ENCODE measurements at places on chromosomes 4 and X.

GRCh38 chr4:102439236-102439614 is 61.9 kb upstream of the NFKB1 start:
- no peak for DNase-seq

DNA sequence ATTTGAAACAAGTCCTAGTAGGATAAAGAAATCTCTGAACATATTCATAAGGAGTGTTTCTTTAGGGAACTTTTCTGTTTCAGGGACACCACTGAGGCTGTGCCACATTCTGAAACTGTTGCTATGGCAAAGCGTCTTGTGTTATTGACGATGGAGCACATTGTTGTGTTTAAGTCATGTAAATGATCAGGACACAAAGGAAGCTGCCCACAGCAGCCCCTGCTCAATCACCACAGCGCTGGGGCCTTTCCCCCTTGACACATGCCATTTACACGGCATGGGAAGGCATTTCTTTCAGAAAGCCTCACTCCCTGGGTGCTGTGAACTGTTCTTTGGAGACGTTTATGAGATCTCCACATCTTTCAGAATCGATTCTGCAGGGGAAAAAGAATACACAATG is 39.8 kb upstream of the MID1 start:
- no peak for DNase-seq

- no peak for DNase-seq
These were observed 22.6 kb upstream of the STBD1 start for GRCh38 chr4:76283900-76284299.

- no peak for DNase-seq
These were observed 734.5 kb upstream of the HTR2C start for GRCh38 chrX:113849408-113849807.

GRCh38 chrX:10756441-10756840 is 136.1 kb upstream of the MID1 start:
- no peak for DNase-seq

GRCh38 chr4:147550626-147551246 is 66.5 kb upstream of the TMEM184C start:
- no peak for DNase-seq

- DNase-seq, result no peak
These were observed 53.4 kb upstream of the PSAPL1 start for GRCh38 chr4:7487998-7488671.

GRCh38 chr4:5203309-5203992 is 152.2 kb downstream of the STK32B start:
- no peak for DNase-seq

GRCh38 chr4:81550388-81550859 is 78.7 kb upstream of the RASGEF1B start:
- DNase-seq, result no peak

- DNase-seq, result no peak
These were observed 533.0 kb upstream of the FMR1 start for GRCh38 chrX:147378767-147379166.

GRCh38 chr4:55359397-55359916 is 13.4 kb downstream of the SRD5A3 start:
- no peak for DNase-seq

DNA sequence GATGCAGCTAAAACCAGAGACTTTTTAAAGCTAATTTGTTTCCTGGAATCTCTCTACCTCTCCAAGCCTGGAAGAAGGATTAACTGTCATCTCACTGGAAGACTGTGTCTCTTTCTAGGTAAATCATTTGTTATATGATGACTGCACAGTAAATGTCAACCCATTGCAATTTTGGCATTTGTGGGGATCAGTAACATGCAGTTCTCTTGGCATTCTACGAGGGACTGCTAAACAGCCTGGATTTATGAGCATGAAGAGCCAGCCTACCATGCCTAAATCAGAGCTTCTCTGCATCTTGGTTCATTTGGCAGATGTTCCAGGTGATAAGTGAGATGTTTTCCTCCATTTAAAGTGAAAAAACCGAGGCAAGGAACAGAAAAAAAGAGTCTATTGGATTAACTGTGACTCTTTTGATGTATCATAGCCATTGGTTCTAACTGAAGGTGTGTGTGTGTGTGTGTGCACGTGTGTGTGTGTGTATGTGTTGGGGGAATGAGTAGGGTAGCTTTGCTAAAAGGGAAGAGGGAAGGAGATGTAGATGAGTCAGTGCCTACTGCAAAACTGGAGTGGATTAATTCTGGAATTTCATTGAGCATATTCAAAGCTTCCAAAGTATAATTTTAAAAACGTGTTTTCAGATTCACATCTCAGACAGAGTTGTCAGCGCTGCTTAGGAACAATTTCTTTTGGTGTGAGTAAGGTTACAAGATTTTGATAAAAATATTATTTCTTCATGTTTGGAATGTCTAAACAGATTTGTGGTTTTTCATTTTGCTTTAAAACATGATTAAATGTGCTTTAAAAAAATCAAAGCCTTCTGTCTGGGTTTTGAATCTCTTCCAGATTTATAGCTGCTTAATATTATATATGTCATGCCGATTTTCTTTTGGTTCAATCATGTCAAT is 123.2 kb upstream of the LNX1 start:
- DNase-seq, result no peak

DNA sequence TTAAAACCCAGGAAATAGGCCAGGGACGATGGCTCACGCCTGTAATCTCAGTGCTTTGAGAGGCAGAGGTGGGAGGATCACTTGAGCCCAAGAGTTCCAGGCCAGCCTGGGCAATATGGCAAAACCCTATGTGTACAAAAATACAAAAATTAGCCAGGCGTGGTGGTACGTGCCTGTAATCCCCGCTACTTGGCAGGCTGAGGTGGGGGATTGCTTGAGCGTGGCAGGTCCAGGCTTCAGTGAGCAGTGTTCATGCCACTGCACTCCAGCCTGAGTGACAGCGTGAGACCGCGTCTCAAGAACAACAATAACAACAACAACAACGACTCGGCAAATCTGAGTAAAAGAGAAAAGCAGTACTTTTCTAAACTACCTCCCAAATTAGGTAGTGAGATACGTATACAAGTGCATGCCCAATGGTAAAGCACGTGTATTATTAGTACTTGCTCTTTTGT is 13.0 kb upstream of the NDUFC1 start:
- DNase-seq, result no peak

DNA sequence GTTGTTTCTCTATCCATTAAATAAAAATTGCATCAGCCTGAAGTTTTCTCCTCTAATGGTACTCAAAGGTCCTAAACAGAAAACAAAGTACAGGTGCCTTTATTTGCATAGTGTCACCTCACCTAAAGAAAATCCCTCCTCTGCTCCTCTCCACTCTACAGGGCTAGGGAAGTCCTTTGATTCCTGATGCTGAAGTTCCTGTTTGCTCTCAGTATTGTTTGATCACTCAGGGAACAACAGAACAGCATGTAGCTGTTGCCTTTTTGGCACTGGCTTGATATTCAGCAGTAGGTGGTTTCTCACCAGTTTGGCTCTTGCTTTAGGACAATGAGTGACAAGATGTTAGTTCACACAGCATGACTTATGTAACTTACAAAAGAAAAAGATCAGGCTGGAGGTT is 156.2 kb upstream of the SLC7A11 start:
- no peak for DNase-seq

DNA sequence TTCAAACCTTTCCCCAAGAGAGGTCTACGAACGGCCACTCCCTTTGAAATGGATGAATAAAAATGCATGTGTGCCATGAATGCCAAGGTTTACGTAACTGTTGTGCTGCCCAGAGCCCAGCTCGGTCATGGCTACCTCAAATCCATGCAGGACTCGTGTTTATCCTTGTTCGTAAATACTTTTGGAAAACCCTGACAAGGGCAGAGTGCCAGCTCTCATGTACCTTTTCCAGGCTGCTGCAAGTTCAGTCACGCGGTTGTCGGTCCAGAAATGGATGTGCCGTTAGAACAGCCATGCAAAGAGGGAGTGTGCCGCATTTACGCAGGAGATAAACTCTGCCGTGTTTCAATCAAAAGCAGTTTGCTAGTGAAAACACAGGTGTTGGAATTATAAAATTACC is 123.4 kb downstream of the AMELX start:
- no peak for DNase-seq

- no peak for DNase-seq
These were observed 138.7 kb upstream of the FAM47C start for GRCh38 chrX:36869457-36869856.

DNA sequence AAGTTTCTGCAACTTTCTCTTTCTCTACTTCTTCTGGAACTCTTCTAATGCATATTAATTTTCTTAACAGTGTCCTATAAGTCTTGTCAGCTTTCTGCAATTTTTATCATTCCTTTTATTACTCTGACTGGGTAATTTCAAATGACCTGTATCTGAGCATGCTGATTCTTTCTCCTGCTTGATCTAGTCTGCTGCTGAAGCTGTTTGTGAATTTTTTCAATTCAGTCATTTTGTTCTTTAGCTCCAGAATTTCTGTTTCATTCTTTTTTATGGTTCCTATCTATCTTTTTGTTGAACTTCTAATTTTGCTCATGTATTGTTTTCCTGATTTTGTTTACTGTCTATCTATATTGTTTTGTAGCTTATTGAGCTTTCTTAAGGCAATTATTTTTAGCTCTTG is 1.5 kb upstream of the KLKB1 start:
- no peak for DNase-seq

DNA sequence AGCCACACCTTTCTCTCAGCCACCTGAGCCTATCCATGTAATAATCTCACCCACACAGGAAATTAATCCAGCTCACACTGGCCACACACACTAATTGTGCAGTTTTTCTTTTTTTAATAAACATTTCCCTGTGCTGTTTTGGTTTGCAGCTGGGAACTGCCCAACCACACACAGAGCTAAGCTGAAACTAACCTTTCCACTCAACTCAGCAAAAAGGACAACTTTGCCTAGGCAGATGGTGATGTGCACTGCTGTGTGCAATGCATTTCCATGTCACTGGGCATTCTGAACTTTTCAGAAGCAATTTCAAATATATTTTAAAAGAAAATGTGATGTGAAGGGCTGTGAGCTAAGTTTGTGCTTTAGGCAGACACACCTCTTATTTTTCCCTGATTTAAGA is 70.0 kb upstream of the TLL1 start:
- no peak for DNase-seq

DNA sequence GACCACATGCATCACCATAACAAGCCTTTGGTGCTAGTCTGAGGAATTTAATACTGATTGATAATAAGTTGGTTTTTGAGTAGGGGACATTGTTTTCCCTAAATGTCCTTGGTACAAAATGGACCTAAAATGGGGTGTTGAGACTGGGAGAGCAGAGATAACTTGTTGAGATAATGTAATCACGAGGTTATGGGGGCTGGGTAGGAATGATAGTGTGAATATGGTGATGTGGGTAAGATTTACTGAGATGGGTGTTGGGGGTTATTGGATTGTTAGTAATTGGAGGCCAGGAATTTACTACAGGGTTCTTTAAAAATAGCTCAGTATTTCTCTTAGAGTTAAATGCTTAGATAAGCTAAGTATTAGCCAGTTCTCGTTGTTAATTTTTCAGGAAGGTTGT is 3.9 kb downstream of the BMP2K start:
- no peak for DNase-seq

DNA sequence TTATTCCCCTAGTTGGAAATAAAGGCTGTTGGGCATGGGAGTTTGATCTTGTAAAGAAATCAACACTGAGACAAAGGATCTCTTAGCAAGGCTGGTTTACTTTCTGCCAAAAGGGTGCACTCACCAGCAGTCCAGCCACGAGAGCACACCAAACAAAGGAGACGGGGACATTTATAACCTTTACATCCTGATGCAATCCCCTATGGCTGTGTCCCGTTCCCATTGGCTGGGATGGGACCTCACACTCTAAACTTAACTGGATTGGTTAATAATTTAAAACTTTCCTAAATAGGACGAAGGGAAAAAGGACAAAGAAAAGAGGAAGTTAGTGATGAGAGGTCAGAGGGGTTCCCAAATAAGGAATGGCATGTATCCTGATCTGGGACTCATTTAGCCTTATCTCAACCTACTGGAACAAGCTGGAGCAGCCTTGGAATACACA is 17.9 kb downstream of the METAP1 start:
- no peak for DNase-seq

DNA sequence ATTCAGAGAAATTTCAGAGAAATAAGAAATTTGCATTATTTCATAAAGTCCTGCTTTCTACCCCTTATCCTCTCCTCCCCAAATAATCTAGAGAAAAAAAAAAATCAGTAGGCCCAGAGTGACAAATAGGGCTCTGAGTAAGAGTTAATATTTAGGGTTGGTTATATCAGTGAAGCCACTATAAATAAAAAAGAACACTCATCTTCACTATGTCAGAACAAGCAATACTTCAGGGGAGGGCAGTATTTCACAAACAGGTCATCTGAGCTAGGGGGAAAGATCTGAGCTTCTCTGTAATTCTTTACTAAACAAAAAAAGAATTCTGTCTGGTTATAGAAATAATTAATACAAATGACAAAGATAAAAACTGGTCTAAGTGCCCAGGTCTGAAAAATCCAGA is 39.4 kb downstream of the PDE5A start:
- DNase-seq, result no peak

GRCh38 chr4:150158041-150158440 is 79.8 kb downstream of the DCLK2 start:
- no peak for DNase-seq

- DNase-seq, result no peak
These were observed 40.2 kb downstream of the HMX1 start for GRCh38 chr4:8831221-8832112.

DNA sequence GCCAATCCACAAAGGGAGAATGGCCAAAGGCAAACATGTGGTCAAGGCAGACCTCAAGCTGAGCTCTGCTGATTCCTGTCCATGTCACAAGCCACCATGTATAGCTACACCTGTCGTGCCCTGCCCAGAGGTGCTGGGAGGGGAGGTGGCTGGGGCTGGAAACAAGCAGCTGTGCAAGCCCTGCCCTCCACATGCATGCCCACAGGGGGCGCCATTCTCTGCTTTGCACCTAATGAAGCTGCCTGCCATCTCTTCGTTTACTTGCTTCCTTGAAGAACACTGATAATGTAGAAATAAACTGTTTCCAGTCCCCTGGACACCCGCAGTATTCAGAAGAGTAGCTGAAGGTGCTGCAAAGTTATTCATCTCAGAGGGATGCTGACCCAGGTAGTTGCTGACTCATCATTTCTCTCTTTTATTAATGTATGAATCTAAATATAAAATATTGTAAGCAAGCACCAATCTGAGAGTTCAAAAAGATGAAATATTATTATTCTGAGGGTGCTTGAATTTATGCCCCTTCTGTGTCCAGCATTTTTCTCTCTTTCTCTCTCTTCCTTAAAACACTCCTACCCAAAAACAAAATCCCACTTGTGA is 278.6 kb downstream of the ADGRA3 start:
- no peak for DNase-seq

- no peak for DNase-seq
These were observed 25.6 kb upstream of the C4orf17 start for GRCh38 chr4:99485212-99485611.

DNA sequence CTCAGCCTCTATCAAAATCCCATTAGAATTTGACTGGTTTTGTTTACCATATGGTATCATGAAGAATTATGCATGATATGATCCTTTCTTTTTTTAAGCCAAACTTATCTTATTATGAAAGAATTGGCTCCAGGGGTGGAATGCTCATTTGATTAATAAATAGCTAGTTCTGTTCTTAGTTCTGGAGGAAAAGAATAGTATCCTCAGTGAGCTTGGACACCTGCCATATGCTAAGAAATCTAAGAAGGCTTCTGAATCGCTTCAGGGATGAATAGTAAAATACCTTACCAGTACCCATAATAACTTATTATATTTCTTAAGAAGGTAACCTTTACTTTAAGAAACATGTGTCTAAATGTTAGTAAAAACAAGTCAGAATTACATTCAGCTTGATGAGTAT is 803.6 kb downstream of the ADGRL3 start:
- DNase-seq, result no peak

Measured in thymus (tissue), 14 donors.